Stimulated activated CD4-positive, alpha-beta T cell treated with anti-CD3 and anti-CD28 coated beads, Interleukin-4, amount 100 ng/mL, for 24 hours (primary cell): ENCODE measurements at places on chromosomes 6 and 20.

- DNase-seq, result peak; percentile 33
Observed at GRCh38 chr6:24431045-24431451, 28.3 kb downstream of the MRS2 start.

DNA sequence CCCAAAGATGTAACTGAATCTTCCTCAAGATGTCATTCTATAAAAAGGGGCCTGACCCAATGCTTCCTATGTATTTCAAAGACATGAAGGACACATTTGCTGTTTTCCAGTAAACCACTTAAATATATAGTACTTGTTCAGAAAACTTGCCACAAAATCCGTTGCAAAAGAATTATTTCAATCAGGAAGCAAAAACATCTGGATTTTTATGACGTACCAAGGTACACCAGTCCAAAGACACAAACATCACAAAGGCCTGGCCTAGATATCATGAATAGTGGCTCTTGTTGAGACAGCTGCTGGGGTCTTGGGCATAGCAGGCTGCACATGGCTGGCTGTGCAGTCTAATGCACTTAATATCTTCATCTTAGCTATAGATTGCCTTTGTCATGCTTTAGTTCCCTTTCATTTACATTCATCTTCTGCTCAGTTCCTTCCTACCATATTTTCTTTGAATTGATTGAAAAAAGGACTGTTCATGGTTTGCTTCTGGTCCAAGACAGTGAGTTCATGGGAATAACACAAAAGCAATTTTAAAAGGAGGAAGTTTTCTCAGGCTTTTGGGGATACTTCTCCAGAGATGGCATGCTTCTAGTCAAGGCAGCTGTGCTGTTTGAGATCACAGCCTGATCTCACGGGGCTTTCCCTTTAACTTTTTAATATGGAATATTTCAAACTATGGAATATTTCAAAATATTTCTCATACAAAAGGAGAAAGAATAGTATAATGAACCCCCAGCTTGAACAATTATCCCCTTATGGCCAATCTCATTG lies 44.5 kb downstream of the MYLIP start:
- DNase-seq, result no peak

DNA sequence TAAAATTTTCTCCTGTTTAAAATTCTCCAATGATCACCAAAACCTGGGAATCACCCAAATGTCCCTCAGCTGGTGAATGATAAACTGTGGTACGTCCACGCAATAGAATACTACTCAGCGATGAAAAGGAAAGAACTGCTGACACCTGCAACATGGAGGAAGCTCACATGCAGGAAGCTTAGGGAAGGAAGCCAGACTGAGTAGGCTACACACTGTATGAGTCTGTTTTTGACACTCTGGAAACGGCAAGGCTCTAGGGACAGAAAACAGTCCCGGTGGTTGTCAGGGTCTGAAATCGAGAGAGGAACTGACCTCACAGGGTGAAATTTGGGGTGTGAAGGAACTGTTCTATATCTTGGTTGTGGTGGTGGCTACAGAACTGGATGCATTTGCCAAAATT lies 25.2 kb upstream of the TLDC2 start:
- no peak for DNase-seq

DNA sequence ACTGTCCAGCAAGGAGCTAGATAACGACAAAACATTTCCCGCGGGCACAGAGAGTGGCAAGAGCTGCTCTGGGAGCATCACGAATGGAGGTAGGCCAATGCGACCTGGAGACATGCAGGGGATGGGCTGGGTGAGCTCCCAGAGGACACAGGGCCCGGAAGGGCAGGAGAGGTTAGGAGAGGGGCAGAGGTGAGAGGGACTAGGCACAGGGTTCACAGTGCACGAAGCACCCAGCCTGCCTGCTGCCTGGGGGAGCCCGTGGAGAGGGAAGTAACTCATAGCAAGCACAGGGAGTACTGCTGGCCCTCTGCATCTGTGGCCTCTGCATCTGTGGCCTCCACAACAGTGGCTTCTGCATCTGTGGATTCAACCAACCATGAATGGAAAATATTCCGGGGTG lies 126.5 kb downstream of the HUS1B start:
- no peak for DNase-seq

- no peak for DNase-seq
Observed at GRCh38 chr6:137573739-137574138, 79.5 kb upstream of the OLIG3 start.

- DNase-seq, result peak; percentile 44
Observed at GRCh38 chr20:50110141-50111047, 2.6 kb downstream of the UBE2V1 start.

GRCh38 chr20:10522328-10522727 lies 87.2 kb downstream of the SLX4IP start:
- no peak for DNase-seq

DNA sequence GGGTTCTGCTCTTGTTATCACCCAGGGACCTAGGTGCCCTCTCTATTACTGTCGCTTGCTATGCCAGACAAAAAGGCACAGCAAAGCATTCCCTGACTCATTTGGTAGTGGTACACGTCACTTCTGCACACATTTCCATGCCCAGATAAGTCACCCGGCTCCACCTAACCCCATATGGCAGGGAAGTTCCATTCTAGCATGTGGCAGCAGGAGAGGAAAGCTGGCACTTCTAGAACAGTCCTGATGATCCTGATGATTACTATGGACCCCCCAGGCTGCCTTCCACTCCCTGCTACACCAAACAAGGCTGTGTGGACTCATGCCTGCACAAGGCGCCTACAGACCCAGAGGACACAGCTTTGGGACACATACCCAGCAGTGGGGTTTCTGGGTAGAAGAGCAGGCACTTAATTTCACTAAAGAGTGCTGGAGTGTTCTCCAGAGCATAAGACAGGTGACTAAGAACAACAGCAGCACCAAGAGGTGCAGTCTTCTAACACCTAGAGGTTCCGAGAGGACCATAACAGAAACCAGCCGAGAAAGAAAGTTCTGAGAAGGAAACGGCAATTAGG lies 53.5 kb upstream of the NELFCD start:
- DNase-seq, result no peak

DNA sequence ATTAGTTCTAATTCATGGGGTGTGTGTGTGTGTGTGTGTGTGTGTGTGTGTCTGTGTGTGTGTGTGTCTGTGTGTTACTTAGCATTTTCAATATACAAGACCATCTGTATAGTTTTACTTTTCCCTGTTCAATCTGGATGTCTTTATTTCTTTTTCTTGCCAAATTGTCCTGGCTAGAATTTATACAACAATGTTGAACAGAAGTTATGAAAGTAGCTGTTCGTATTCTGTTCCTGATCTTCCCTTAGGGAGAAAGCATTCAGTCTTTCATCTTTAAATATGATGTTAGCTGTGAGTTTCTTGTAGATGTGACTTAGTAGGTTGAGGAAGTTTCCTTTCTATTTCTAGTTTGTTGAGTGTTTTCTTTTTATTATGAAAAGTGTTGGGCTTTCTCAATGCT lies 334.7 kb upstream of the RNF24 start:
- DNase-seq, result no peak

GRCh38 chr20:33229843-33230242 lies 6.0 kb upstream of the BPIFA1 start:
- DNase-seq, result no peak

- DNase-seq, result no peak
Observed at GRCh38 chr6:5141046-5141445, 55.9 kb downstream of the PPP1R3G start.

DNA sequence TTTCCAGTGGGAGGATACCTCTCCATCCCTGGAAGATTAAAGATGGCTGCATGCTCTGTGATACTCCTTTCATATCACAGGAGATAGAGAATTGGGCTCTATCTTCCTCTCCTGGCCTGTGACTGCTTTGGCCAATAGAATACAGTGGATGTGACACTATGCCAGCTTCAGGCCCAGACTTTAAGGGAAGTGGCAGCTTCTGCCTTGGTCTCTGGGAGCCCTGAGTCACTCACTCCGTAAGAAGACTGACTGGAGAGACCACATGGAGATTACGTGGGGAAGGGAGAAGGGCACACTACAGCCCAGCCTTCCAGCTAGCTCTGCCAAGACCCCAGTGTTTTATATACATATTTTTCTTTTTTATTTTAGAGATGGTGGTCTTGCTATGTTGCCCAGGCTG lies 10.4 kb upstream of the MMP9 start:
- DNase-seq, result no peak

DNA sequence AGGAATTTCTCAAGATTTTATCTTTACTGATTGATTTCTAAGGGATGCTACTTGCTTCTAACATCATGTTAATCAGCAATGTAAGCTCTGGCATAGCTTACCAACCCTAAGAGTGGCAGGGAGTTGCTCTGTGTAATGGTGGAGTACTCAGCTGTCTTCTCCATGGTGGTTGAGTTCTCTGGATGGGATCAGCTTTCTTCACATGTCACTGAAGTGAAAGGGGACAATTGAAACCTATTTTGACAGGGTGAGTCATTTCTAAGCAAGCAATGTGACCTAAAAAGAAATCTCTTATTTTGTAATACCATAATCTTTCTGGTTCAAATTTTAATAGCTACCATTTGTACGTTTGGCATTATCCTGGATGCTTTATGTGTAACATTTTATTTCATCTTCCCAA lies 430.4 kb downstream of the GJA1 start:
- no peak for DNase-seq

- no peak for DNase-seq
Observed at GRCh38 chr6:53854843-53855567, 60.2 kb downstream of the LRRC1 start.

GRCh38 chr6:25232479-25232878 lies 46.7 kb upstream of the CARMIL1 start:
- DNase-seq, result no peak

- no peak for DNase-seq
Observed at GRCh38 chr6:96823743-96824142, 13.5 kb downstream of the GPR63 start.

- DNase-seq, result no peak
Observed at GRCh38 chr6:106630366-106630765, 988 bp downstream of the QRSL1 start.

GRCh38 chr6:2705256-2705655 lies 45.5 kb downstream of the MYLK4 start:
- DNase-seq, result no peak

GRCh38 chr20:52303281-52303950 lies 111.8 kb upstream of the ZFP64 start:
- DNase-seq, result peak; percentile 54

GRCh38 chr6:9139746-9140145 lies 704.4 kb upstream of the SLC35B3 start:
- DNase-seq, result no peak

- DNase-seq, result no peak
Observed at GRCh38 chr6:38345586-38345985, 294.1 kb downstream of the BTBD9 start.

- no peak for DNase-seq
Observed at GRCh38 chr6:116408491-116408890, 37.7 kb downstream of the DSE start.

GRCh38 chr6:14553515-14553914 lies 435.9 kb downstream of the CD83 start:
- DNase-seq, result no peak

GRCh38 chr6:25312703-25313102 lies 33.5 kb downstream of the CARMIL1 start:
- no peak for DNase-seq

DNA sequence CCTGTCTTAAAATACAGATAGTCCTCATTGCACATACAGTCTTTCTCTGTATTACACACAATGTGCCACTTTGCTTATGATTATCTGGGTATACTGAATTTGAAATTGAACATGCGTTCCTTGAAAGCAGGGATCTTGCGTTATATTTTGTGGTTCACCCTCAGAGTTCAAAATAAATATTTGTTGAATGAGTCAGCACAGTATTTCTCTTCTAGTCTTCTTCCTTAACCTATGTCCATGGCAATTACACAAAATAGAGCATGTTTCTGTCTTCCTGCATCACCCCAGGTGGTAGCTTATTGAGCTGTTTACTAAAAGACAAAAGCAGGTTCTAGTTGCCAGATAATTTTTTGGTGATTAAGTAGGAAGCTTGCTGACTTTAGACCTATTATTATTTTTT lies 272.9 kb upstream of the FERMT1 start:
- no peak for DNase-seq

- no peak for DNase-seq
Observed at GRCh38 chr6:169789146-169789943, 37.9 kb downstream of the ERMARD start.

GRCh38 chr20:7691647-7692269 lies 248.5 kb downstream of the HAO1 start:
- DNase-seq, result no peak

DNA sequence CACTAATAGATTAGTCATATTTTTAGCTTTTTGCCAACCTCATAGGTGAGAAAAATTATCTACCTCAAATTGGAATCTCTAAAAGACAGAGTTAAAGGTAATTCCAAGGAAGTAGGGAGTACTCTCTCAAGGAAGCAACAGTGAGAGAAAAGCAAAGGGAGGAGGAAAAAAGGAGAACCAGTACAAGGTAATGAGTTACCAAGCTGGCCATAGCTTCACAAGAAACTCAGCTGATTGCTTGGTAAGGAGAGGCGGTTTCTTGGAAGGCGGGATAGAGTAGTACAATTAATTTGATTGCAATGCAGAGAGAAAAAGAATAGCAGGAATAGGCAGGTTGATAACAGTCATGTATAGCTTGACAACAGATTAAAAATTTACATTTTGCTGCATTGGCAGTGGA lies 137.6 kb downstream of the PHF3 start:
- no peak for DNase-seq

DNA sequence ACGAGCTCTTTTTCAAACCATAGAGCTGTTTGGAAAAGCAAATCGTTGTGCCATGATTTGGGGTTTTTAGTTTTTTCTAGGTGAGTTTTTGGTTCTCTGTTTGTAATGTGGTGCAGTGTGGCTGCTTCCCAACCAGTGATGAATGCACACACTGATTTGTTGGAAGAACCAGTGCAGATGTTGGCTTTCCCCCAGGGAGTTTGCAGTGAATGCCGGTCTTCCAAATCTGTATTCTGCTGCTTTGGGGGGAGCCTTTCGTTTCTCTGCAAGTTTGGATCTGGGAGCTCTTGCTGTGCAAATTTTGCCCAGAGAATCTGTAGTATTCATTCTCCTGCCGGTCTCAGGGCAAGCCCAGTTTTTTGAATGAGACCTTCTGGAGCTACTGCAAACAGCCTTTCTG lies 14.5 kb downstream of the HECA start:
- no peak for DNase-seq

GRCh38 chr6:11622156-11622555 lies 84.6 kb downstream of the TMEM170B start:
- no peak for DNase-seq

GRCh38 chr6:6683969-6684833 lies 95.7 kb downstream of the LY86 start:
- peak; percentile 33 for DNase-seq

DNA sequence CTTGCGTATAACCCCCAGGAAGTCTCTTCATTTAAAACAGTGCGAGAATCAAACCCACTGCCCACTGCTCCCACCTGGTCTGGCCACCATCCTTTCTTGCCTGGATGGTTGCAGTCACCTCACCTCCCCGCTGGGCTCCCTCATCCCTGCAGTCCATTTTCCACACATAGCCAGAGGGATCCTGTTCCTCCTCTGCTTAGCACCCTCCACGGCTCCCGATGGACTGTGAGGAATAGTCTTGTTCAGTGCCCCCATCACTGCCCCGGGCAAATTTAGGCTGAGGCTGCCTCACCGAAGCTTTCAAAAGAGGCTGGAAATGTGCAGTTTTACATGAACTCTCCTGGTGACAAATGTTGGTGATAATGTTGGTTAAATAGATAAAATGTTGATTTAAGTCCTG lies 17.7 kb downstream of the KCNG1 start:
- DNase-seq, result no peak
